ENCODE measurements at places on chromosomes 11 and 22. TPM values are rescaled to one million over a fixed set of nuclear protein-coding genes. Genes with fewer than 3 reads are reported as not detected.
A peak's percentile ranks its signal among the peaks of the same experiment; 100 is the strongest.

DNA sequence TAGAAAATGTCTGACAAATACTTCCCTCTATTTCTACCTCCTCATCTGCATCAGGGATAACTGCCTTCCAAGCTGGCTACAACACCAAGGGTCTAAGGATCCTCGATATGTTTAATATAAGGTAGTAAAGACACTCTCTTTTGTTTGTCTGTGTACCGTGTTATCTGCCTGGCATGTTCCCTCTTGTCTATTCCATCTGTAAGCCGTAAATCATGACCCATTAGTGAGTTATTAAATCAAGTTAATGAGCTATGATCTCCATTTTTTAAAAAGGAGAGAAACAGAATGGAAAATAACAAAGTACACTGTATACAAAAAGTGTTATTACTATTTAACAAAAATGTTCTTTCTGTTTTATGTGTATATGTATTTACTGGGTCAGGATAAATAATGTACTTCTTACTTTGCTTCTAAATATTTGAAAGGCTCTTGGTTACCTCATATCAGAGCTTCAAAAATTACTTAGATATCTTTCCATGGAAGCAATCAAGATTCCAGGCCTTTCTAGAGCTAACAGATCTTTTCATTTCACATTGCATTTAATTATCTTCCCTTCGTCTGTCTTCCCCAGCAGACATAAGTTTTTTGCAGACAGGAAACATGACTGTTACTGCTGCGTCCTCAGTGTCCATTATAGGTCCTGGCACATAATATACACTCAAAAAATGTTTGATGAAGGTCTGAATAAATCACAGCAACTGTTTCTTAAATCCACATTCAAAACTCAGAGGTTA, 342.6 kb upstream of the CCDC90B start:
- no peak for ATAC-seq

Gene CDC45
- 10.0 TPM for total RNA-seq

DNA sequence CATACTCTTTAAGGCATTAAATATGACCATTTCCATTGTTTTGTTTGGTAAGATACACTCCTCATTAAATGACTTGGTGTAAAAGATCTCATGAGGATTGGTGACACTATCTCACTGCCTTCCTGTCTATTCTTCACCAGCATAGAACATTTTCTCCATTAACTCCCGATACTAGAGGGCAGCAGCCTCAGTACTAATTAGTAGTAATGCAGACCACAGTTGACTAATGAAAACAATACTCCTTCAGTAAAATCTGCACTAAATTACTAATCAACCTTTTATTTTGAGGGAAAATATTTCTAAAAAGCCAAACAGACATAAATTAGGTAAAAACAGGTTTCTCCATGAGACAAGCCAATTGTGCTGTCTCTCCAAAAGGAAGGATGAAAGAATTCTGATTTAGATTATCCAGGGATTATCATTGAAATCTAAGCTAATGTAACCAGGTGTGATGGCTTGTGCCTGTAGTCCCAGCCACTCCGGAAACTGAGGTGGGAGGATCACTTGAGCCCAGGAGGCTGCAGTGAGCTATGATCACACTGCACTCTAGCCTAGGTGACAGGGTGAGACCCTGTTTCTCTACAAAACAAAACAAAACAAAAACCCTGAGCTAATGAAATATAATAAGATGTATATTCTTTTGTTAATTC, 9.4 kb downstream of the PGM2L1 start:
- ATAC-seq: peak; percentile 71

Gene SPTY2D1
- total RNA-seq: 14.4 TPM

Gene MIF
- total RNA-seq: 956 TPM

GRCh38 chr11:118930094-118930712, 4.5 kb upstream of the BCL9L start:
- peak; percentile 75 for ATAC-seq

DNA sequence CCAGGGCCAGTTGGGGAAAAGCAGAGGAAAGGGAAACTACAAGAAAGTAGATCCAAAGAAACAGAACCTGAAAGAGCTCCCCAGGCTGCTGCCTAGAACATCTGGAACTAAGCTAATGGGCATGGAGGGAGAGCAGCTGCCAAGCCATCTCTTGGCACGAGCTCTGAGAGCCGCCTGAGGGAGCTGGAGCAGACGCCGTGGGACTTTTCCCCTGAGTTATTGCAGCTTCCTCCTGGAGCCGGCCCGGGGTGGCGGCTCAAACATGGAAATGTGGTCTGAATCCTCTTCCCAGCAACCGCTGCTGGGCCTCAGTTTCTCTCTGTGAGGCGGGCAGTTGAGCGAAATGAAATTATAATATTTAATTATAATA, 41.8 kb downstream of the LIF start:
- no peak for ATAC-seq

Data from esophagus mucosa (tissue), 1 donor.